Gastroesophageal sphincter (tissue), 4 donors: ENCODE measurements at places on chromosomes 1 and 21. TPM values are rescaled to one million over a fixed set of nuclear protein-coding genes. Genes with fewer than 3 reads are reported as not detected.
A peak's percentile ranks its signal among the peaks of the same experiment; 100 is the strongest.

DNA sequence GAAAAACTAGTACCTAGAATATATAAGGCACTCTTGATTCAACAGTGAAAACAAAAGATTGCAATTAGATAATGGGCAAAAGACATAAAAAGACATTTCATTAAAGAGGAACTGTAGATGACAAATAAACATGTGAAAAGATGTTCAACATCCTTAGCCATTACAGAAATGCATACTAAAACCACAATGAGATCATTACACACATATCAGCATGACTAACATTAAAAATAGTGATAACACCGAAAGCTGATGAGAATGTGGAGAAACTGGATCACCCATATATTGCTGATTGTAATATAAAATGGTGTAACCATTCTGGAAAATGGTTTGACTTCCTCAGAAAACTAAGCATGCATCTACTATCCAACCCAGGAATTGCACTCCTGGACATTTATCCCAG lies 340.3 kb downstream of the SEC16B start:
- no peak for ATAC-seq

DNA sequence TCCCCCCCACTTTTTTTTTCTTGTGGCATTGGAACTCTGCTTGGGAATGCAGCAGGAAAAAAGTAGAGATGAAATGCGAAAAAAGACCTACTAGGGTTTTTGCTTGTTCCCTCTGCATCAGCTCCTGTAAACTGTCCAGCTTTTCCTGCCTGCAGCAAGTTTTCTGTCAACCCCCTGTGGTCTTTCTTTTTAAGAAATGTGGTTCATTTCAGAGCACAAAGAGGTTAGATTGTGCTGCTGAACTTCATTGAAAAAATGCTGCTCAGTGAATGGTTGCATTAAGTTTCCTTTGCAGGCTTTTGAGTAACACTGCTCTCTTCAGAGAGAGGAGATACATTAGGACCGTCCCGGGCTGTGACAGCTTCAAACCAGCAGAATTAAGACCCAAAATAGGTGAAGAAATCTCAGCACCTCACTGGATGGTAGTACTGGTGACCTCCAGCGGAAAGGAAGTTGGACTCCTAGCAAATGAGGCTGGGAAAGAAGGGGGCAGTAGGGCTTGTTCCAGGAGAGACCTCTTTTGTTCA lies 80.7 kb downstream of the NDUFS5 start:
- ATAC-seq = no peak

- peak; percentile 58 for ATAC-seq
Observed at GRCh38 chr1:154154534-154155191, at the start of gene NUP210L. TSS of gene NUP210L (minus strand) at chr1:154155073.

GRCh38 chr1:226436855-226437491 lies 29.1 kb upstream of the PARP1 start:
- ATAC-seq = peak; percentile 39

- ATAC-seq = no peak
Observed at GRCh38 chr21:17786071-17786850, 32.9 kb downstream of the C21orf91 start.

GRCh38 chr21:43877936-43878575 lies 13.0 kb downstream of the AGPAT3 start:
- no peak for ATAC-seq

GRCh38 chr21:41857771-41858300 lies 21.3 kb downstream of the PRDM15 start:
- no peak for ATAC-seq

TNNI3K gene
- 0.32 TPM for total RNA-seq

TDRD10 gene
- 2.3 TPM for total RNA-seq

NGF gene
- total RNA-seq = 0.93 TPM

NR1I3 gene
- not detected for total RNA-seq

TRIM62 gene
- total RNA-seq = 4.0 TPM
